Substantia nigra (tissue), 51 donors: ENCODE measurements at places on chromosomes 6 and 20.

DNA sequence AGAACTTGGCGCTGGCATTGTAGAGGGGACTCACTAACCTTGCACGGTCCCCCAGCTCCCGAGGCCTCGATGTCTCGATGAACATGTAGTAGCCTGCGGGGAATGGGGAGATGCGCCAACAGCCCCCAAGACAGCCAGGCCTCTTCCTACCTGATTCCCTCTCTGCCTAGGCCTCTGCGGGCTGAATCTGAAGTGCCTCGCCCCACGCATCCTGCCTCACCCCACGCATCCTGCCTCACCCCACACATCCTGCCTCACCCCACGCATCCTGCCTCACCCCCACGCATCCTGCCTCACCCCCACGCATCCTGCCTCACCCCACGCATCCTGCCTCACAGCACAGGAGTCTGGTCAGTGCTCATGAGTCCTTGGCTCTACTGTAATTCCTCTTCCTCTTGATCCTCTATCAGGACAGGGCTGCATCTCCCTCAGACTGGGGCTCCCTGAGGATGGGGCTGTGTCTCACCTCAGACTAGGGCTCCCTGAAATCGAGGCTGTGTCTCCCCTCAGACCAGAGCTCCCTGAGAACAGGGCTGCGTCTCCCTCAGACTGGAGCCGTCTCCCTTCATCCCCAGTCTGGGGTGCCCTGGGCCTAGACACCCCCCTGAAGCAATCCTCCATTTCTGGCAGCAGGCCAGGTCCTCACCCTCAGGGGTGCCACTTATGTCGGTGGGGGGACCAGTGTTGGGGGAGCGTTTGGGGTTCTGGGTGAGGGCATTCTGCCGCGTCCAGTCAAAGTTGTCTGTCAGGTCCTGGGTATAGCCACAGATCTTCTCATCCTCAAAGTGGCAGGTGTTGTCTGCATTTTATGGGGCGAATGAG lies 53.6 kb downstream of the MDGA1 start:
- DNase-seq = no peak

DNA sequence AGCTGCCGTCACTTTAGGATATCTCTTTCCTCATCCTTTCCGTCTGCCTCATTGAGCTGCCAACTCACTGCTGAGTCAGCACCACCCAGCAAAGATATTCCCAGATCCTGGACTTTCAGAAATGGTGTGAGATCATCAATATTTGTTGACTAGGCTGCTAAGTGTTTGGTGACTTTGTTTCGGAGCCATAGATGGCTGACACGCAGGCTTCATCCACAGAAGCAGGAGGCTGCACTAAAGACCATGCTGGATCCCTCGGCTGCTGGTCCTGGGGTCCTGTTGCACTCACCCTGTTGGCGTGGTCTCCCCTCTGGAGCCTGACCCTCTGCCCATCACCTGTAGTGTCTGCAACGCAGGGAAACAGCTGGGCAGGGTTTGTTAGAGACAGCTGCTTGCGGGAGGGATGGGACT lies 96.5 kb downstream of the ERMARD start:
- no peak for DNase-seq

- DNase-seq = no peak
These were observed 184.2 kb upstream of the MAN1A1 start for GRCh38 chr6:119533603-119534279.

- DNase-seq = no peak
These were observed 297.3 kb upstream of the JAG1 start for GRCh38 chr20:10971096-10971495.

- DNase-seq = no peak
These were observed 36.9 kb upstream of the CD2AP start for GRCh38 chr6:47440719-47441118.

DNA sequence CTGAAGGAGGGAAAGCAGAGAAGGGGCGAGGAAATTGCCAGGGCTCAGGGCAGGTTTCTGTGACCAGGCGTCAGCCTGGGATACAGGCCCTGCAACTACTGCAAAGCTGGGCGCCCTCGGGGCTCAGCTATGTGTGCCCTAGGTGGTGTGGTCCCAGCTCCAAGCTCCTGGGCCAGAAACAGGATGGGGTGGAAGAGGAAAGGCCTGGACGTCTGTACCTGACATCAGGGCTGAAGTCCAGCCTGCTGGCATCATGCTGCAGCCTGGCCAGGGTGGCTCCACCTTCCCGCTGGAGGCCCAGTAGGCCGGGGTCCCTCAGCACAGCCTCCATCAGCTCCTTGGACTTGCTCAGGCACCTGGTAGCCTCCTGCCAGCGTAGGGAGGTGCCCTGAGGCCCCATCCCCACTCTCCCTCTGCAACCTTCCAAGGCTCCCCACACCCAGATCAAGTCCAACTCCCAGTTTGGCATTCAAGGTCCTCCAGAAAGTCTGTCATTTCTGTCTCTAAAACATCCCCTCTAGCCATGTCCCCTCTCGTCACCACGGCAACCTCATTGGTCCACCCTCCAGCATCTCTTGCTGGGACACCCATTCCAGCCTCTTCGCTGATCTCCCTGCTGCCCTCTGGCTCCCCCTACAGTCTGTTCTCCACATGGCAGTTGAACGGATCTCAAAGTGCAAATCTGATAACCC lies 38.2 kb downstream of the KIAA1755 start:
- peak; percentile 46 for DNase-seq

DNA sequence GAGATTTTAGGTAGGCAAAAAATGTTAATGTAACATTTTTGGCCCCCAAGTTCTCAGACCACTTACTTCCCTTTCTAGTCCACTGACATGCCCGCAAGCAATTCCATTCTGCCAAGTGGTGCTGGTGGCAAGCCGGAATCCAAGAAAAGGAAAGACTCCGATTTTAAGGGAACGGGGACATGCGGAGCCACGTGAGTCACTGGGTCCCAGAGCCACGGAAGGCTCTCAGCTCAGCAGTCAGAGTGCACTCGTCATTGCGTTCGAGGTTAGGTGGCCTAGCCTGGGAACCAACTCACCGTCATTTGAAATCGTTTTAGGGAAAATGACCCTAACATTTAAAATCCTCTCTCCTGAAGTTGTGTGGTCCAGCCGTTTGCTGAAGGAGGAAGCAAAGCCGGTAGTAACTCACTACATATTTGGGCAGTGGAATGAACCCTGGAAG lies 711 bp upstream of the SIRT5 start:
- DNase-seq = peak; percentile 48

GRCh38 chr6:109048176-109048575 lies 46.5 kb downstream of the SESN1 start:
- no peak for DNase-seq

DNA sequence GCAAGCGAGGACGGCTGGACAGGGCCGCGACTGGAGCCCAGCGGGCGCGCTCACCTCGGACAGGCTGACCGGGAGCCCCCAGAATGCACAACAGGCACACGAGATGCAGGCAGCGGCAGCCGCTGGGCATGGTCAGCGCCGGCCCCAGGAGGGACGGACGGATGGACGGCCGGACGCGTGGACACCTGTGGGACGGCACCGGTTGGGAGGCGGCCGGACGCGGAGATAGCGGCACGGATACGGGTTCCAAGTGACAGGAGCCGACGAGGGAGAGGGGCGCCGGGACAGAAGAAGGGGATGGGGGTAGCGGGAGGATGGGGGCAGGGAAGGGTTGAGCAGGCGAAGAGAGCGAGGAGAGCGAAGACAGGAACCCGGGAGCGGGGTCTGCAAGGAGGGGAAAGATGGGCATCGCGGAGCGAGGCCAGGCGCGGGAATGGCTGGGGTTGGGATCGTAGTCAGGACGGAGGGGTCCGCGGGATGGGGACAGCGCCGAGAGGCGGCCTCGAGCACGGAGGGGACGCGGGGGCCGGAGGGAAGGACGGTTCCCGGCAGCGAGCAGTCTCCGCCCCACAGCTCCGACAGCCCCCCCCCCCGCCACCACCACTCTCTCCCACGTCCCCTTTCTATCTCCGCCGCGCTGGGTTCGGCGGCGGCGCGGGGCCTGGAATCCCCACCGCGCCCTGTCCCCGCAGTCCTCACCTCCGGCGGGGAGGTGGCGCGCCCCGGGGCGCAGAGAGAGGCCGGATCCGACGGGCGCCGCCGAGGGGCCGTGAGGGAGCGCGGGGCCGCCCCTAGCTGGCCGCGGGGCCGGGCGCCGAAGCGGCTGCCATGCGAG lies 435 bp downstream of the DLK2 start:
- DNase-seq = peak; percentile 50

GRCh38 chr6:83258517-83258916 lies 65.4 kb downstream of the RWDD2A start:
- DNase-seq = no peak

- DNase-seq = no peak
These were observed 142.4 kb downstream of the LRFN2 start for GRCh38 chr6:40444811-40445210.

GRCh38 chr6:154617175-154617574 lies 106.7 kb upstream of the CNKSR3 start:
- no peak for DNase-seq

DNA sequence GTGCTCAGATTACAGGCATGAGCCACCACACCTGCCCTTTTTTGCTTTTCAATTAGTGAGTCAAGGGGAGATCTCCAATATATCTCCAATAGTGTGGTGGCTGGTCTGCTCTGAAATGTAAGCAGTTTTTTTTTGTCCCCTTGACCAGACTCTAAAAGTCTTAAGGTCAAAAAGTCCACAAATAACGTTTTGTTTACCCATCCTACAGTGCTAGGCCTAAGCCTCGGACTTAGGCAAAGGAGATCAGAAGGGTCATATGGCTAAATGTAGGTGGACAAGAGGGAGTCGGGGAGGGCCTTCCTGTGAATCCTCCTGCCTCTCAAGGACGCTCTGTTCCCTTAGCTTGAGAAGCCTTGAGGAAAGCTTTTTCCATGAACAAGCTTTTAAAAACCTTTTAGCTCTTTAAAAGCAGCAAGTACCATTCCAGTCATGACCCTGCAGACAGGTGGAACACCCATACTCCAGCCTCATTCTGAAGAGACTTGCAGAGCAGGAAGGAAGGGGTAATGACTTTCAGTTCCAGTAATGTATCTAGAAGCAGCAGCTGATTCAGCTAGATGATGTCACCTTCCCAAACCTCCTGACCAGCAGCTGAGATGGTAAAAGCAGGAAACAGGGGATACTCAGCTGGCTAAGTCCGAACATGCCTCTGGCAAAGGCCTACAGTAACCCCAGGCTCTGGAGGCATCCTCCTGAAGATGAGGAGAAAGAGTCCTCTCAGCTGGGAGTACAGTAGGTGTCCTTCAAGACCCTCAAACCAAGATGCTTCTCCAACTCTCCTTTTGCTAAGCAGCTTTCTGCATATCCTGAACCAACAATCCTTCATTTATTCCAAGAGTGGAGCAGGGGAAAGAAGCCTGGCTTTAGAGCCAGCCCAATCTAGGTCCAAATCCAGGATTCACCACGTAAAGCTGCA lies 23.6 kb downstream of the BCL2L1 start:
- peak; percentile 43 for DNase-seq
